ENCODE measurements at places on chromosomes 5 and 9.

DNA sequence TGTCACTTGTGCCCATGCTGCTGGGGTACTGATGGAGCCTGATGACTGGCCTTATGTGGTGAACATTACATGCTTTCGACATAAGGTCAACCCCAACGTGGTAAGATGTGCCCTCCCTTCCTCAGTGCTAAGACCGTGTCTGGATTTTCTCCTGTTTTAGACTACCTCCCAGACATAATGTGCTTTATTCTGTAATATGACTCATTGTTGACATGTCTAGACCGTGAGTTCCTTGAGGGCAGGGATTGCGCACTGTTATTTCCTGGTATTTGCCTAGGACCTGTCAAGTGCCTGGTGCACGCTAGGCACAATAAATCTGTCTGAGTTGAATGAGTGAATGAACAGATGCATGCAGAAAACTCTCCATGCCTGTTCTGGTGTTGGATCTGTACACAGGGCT lies 346.0 kb downstream of the KDM4C start:
- no peaks in the 10 kb centered on the region for H3K36me3 ChIP-seq
- H3K27ac ChIP-seq: no peak overlapping the region
- H3K27me3 ChIP-seq: no peaks in the 10 kb centered on the region
- no peak overlapping the region for H3K4me3 ChIP-seq
- DNase-seq: no peak
- H3K4me1 ChIP-seq: no peaks in the 10 kb centered on the region

DNA sequence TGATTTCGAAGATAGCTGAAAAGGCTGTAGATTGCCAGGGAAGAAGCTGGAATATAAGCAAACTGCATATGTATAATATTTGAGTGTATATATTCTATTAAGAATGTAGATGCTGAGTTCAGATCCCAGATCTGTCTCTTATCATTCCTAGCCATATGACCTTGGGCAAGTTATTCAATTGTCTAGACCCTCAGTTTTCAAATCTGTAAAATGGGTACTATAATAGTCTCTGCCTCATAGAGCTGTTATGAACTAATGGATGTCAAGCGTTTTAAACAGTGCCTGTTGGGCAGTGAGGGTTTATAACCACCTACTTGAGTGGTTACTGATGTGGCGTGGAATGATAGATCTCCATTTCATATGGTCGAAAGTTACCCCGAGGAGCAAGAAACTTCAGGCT lies 130.4 kb downstream of the GAS1 start:
- no peak overlapping the region for H3K27ac ChIP-seq
- no peaks in the 10 kb centered on the region for H3K27me3 ChIP-seq
- no peak for DNase-seq
- H3K4me3 ChIP-seq: no peak overlapping the region
- H3K36me3 ChIP-seq: no peaks in the 10 kb centered on the region
- H3K4me1 ChIP-seq: no peaks in the 10 kb centered on the region

GRCh38 chr9:80378669-80379293 lies 807.0 kb downstream of the TLE4 start:
- H3K4me3 ChIP-seq: no peak overlapping the region
- H3K36me3 ChIP-seq: no peaks in the 10 kb centered on the region
- no peak overlapping the region for H3K27ac ChIP-seq

- no peaks in the 10 kb centered on the region for H3K27me3 ChIP-seq
- H3K27ac ChIP-seq: peak overlapping the region; percentile 89
- peaks cover 44% of the 10 kb centered on the region for H3K4me1 ChIP-seq
- peak; percentile 79 for DNase-seq
Measured at GRCh38 chr5:163503106-163504078, 2.0 kb upstream of the MAT2B start.

GRCh38 chr5:23840083-23840482 lies 332.7 kb downstream of the PRDM9 start:
- H3K4me3 ChIP-seq: no peak overlapping the region
- H3K36me3 ChIP-seq: no peaks in the 10 kb centered on the region
- peaks cover 4% of the 10 kb centered on the region for H3K4me1 ChIP-seq
- peak; percentile 48 for DNase-seq

- no peak overlapping the region for H3K27ac ChIP-seq
- no peaks in the 10 kb centered on the region for H3K27me3 ChIP-seq
- no peaks in the 10 kb centered on the region for H3K4me1 ChIP-seq
- no peak overlapping the region for H3K4me3 ChIP-seq
- H3K36me3 ChIP-seq: no peaks in the 10 kb centered on the region
Measured at GRCh38 chr5:32089146-32090000, 84.7 kb downstream of the GOLPH3 start.

DNA sequence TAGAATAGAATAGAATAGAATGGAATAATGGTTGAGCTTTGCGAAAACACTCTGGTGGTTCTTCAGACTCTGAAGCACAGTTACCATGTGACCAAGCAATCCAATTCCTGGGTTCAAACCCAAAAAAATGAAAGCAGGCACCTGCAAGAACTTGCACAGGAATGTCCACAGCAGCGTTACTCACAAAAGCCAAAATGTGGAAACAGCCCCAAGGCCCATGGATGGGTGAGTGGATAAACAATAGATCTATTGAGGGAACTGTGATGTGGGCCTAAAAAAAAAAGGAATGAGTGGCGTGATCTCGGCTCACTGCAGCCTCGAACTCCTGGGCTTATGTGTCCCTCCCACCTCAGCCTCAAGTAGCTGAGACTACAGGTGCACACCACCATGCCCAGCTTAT lies 21.4 kb upstream of the TMEM250 start:
- no peaks in the 10 kb centered on the region for H3K27me3 ChIP-seq
- no peaks in the 10 kb centered on the region for H3K4me1 ChIP-seq
- no peak overlapping the region for H3K27ac ChIP-seq
- no peaks in the 10 kb centered on the region for H3K36me3 ChIP-seq

- H3K4me3 ChIP-seq: no peak overlapping the region
- no peak overlapping the region for H3K27ac ChIP-seq
- no peaks in the 10 kb centered on the region for H3K36me3 ChIP-seq
- H3K27me3 ChIP-seq: no peaks in the 10 kb centered on the region
- H3K4me1 ChIP-seq: peaks cover 3% of the 10 kb centered on the region
Measured at GRCh38 chr5:95718203-95718602, 12.9 kb upstream of the RHOBTB3 start.

GRCh38 chr5:177496727-177497291 lies 595 bp downstream of the PDLIM7 start:
- H3K27me3 ChIP-seq: no peaks in the 10 kb centered on the region
- H3K4me3 ChIP-seq: peak overlapping the region; percentile 96
- DNase-seq: peak; percentile 90
- H3K4me1 ChIP-seq: peaks cover 46% of the 10 kb centered on the region
- no peaks in the 10 kb centered on the region for H3K36me3 ChIP-seq

DNA sequence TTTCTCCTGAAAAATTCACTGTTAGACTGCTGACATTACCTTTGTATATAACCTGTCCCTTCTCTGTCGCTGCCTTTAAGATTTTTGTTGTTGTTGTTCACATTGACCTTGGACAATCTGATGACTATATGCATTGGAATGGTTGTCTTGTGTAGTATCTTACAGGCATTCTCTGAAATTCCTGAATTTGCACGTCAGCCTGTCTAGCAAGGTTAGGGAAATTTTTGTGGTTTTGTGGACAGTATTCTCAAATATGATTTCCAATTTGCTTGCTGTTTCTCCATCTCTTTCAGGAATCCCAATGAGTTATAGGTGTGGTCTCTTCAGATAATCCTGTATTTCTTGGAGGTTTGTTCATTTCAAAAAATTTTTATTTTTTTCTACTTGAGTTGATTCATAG lies 140.8 kb downstream of the PRR16 start:
- H3K4me1 ChIP-seq: no peaks in the 10 kb centered on the region
- H3K4me3 ChIP-seq: no peak overlapping the region
- DNase-seq: no peak
- no peaks in the 10 kb centered on the region for H3K27me3 ChIP-seq

DNA sequence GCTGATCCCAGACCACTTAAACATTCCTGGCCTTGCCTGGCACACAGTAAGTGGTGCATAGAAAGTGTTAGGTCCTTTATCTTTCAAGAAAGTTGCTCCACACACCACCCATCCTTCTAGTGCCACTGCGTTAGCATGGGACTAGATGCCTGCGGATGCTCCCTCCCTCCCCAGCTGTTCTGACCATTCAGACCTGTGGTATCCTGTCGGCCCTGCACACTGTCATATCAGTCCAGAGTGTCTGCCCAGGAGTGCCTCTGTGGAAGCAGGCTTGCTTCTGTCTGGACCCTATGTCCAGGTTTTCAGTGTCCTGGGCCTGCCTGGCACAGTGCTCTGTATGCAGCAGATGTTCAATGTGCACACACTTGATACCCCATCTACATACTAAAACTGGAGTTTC lies 38.3 kb upstream of the SMU1 start:
- H3K4me1 ChIP-seq: no peaks in the 10 kb centered on the region
- no peaks in the 10 kb centered on the region for H3K27me3 ChIP-seq
- no peaks in the 10 kb centered on the region for H3K36me3 ChIP-seq
- no peak for DNase-seq

- H3K27me3 ChIP-seq: no peaks in the 10 kb centered on the region
- H3K27ac ChIP-seq: no peak overlapping the region
- DNase-seq: no peak
Measured at GRCh38 chr5:118407958-118408357, 580.4 kb downstream of the DTWD2 start.

DNA sequence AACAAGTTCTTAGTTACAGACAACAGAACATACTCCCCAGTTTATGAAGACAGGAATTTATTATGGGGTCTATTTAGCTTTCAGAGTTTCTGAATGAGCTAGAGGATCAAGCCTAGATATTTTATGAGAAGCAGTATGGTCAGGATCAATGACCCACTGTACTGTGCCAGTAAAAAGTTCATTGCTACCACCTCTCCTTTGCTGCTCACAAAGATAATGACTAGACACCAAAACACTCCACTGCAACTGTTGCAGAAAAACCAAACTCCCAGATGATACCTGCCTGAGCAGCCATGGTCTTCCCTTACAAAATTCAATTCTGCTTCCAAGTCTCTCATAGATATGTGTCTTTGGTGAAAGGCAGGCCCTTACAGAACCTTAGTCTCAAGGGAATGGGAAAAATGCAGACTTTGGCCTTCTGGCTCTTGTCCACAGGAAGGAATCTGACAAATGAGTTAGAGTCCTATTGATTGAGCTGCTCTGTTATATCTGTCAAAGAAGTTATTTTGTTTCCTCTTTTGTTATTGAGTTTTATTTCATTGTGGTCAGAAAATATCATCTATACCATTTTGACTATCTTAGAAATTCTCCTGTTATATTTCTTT lies 74.7 kb upstream of the RASGRF2 start:
- no peak overlapping the region for H3K4me3 ChIP-seq
- H3K27me3 ChIP-seq: no peaks in the 10 kb centered on the region
- H3K27ac ChIP-seq: peak overlapping the region; percentile 3

Data from Karpas-422 (cell line).